Hypothalamus (tissue), 51 donors: ENCODE measurements at places on chromosomes 12 and 14.

DNA sequence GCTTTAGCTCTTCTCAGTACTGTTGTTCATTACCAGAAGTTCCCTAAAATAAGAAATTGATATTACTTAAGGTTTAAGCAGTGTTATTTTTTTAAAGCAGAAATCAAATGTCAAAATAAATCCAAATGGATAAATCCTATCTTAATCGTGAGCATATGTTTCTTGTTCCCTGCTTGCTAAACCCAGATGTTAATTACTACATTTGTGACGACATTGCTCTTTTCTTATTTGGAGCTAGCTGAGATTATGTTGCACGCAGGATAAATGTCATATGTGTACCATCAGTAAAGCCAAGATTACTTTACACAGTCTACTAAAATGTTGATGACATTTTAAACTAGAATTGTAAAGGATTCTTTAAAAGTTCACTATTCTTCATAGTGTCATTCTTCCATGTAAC is 157.5 kb downstream of the PLCZ1 start:
- DNase-seq: no peak

DNA sequence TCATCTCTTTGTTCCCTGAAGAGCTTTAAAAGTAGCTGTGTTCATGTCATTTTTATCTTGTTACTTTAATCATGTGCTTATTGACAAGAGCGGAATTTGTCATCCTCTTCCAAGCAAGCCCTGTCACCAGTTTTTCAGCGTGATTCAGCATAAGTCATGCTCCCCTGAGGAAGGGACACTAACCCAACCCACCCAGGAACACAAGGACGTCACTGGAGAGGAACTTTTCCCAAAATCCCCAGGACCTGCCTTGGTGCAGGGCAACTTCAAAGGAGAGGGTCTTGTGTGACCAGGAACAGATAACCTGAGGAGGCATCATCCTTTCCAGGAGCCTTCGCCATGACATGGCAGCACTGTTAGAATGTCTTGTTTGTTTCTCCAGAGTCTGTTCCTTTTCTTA is 107.1 kb upstream of the DIO3 start:
- DNase-seq: no peak

- DNase-seq: no peak
These were observed 51.4 kb upstream of the ANO2 start for GRCh38 chr12:5996459-5996858.

GRCh38 chr12:71174825-71175224 is 17.0 kb upstream of the TSPAN8 start:
- no peak for DNase-seq

DNA sequence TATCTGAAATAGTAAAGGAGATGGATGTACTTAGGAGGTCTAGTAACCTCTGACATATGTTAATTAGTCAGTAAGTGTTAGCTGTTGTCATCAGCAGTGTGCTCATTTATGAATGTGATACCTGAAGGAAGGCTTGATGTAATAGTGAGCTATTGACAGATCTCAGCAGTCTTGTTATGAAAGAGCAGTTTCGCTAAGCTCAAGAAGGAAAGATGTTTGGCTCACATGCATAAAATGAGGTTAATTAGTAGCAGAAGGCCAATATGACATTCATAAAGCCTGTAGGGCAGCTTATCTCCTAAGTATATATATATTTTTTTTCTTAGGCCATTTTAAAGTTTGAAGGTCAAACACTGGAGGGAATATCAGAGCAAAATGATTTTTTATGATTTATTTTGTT is 2.8 kb downstream of the FAM234B start:
- DNase-seq: no peak

DNA sequence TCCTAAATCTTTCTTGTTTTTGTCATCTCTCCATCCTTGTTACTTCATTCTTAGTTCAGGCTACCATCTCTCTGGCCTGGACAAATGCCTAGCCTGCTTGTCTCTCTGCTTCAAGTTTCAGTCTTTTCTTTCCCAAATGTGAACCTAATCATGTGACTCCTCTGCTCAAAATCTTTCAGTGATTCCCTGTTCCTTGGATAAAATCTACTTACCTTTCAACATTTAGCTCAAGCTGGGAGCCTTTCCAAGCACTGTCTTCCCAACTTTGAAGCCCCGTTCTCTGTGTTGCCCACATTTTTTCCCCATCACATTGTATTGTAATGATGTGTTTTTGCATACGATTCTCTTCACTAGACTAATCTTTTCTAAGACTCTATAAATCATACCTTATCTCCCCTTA is 24.7 kb downstream of the SLC7A8 start:
- no peak for DNase-seq

DNA sequence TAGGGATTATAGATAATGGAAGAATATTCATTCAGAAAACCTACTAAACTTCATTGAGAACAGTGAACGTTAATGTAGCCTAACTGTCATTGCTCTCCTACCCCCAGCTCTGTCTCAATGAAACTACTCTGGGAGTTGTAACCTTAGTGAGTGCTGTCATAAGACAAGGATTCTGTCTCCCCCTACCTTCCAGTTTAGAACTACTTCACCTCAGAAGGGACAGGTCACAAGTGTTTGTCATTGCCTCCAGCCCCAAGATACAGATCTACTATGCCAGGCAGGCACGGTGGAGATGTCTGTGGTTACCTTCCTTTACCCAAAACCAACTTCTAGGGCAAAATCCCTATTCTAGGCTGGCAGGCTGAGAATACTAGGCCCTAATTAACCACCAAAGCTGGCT is 833.1 kb upstream of the SEL1L start:
- no peak for DNase-seq

DNA sequence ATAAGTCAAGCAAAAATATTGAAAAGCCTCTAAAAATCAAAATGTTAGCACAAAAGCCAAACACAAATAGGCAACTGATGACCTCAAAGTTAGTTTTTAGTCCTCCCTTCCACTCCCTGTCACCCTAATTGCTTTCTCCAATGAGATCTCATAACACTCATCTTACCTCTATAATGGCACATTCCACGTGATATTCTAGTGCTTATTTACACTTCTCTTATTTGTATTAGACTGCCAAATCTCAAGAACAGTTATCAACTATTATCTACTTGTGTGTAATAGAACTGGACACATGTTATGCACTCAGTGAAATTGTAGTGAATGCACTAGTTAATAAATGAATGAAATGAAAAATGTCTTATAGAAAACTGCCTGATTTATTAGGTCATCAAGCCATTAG is 55.5 kb upstream of the AVPR1A start:
- DNase-seq: no peak

GRCh38 chr14:96039633-96040311 is 610 bp downstream of the C14orf132 start:
- DNase-seq: no peak

- DNase-seq: no peak
These were observed 94.7 kb downstream of the CHST11 start for GRCh38 chr12:104551313-104551931.

- DNase-seq: no peak
These were observed 295.2 kb downstream of the NUAK1 start for GRCh38 chr12:105843561-105843960.

- no peak for DNase-seq
These were observed 16.5 kb upstream of the NRDE2 start for GRCh38 chr14:90348270-90348669.

GRCh38 chr14:97218274-97218673 is 421.1 kb downstream of the VRK1 start:
- DNase-seq: no peak

GRCh38 chr14:64209444-64210131 is 84.6 kb downstream of the ESR2 start:
- no peak for DNase-seq

DNA sequence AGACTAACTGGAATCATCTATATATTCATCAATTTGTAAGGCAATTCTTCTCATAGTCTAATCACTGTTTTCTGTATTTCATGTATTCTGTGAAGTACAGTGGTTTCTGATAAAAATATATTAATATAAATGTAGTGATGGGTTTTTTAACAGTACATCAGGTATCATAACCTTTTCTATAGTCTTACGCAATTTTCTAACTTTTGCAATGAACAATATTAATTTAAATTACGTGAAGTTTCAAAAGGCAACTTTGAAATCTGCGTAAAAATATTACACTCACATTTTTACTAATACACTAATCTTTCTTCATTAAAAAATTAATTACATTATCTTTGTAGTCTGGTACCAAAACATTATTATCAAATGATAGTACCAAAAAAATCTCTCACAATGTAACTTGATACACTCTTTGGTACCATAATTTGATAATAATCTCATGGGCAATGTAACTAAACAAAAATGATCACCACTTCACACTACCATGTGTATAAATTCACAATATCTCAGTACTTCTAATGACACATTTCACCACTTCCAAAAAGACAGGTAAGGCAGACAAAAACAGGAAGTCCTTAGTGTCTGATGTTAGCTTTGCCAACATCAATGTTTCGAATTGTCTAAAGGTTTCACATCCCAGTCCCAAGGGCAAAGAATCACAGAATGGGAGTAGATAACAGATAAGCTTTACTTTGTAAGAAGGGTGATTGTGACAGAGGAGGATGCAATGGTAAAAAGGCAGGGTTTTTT is 8.7 kb downstream of the DNAI7 start:
- no peak for DNase-seq

DNA sequence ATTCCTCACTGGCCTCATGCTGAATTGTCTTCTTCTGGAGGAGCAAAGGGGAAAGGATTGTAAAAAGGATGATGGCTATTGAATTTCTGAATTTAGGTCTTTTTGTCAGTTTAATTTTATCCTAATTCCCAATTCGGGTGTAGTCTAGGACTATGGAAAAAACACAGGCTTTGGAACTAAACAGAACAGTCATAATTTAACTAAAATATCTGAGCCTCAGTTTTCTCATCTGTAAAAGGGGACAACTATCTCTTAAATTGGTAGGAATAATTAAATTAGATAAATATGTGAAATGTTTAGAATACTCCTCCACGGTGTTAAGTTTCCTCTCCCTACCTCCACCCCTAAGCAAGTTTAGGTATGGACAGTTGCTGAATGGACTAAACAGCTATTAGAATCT is 3.2 kb upstream of the SP1 start:
- DNase-seq: no peak

DNA sequence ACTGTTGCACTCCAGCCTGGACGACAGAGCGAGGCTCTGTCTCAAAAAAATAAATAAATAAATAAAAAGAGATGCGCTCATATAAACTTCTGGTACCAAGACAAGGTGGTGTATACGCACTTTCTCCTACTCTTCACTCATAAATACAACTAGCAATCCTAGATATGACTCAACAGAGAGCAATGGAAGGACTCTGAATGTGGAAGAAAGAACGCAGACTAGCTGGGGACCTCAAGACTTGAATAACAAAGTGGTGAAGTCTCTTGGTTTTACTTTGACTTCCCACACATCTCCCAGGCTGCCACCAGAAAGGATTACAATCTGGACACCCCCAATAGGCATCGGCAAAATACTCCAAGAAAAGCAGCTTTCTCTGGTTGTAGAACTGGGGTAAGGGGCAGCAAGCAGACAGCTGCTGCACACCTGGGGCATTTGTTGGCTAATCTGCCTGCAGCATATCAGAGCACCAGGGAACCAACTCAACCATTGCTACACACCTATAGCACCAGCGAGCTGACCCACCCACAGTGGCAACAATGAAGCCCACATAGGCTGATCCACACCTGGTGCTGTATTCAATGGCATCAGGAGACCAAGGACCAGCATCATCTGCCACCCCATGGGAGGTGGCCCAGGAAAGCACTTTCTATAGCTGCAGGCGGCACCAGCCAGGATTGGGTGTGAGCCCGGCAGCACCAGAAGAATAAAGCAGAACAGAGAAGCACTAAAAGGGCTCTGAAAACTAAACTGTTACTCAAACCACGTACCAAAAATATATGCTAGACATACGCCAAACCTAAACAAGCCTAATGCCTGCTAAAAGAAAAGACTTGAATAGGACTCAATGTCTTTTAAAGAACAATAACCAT is 1231.7 kb upstream of the TMEM132C start:
- DNase-seq: no peak

GRCh38 chr14:59634617-59635016 is 58.0 kb upstream of the CCDC175 start:
- DNase-seq: no peak

- DNase-seq: no peak
These were observed 1.8 kb upstream of the ZNF839 start for GRCh38 chr14:102317564-102318248.

DNA sequence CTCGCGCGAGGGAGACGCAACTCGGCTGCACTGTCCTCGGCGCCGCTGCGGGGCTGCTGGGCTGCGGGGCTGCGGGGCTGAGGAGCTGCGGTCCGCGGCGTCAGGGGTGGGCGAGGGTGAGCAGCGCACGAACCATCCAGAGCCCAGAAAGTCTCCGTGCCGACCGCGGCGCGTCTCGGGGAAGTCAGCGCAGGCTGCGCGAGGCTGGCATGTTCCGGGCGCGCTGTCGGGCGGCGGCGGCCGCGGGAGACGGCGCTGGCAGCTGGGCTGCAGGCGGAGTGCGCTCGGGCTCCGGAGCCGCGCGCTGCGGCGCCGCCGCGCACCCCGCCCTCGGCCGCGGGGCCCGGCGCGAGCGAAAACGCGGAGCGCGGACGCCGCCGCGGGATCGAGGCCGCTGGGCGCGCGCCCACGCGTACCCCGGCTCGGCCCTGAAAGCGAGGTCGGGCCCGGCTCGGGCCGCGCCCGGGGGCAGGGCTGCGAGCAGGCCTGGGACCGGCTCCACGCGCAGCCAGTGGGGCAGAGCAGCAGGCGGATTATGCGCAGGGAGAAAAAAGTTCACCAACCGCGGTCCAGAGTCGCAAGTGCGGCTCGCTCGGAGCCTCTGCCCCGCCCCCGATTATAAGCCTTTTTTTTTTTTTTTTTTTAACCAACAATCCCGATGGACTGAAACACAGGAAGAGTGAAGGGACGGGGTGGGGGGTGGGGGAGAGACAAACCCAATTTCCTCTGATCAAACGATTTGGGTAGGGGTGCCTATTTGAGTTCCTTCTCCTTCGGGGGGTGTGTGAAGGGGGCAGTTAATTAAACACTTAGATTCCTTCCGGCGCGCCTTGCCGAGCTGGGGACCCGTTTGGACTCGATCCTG is at the start of gene PRICKLE1:
Gene PRICKLE1 (minus strand): TSS at position 282 of the 865 bp plus-strand sequence. CDS start 117,230 bp downstream, outside the sequence.
- no peak for DNase-seq

GRCh38 chr12:92110083-92110640 is 35.5 kb downstream of the BTG1 start:
- no peak for DNase-seq

DNA sequence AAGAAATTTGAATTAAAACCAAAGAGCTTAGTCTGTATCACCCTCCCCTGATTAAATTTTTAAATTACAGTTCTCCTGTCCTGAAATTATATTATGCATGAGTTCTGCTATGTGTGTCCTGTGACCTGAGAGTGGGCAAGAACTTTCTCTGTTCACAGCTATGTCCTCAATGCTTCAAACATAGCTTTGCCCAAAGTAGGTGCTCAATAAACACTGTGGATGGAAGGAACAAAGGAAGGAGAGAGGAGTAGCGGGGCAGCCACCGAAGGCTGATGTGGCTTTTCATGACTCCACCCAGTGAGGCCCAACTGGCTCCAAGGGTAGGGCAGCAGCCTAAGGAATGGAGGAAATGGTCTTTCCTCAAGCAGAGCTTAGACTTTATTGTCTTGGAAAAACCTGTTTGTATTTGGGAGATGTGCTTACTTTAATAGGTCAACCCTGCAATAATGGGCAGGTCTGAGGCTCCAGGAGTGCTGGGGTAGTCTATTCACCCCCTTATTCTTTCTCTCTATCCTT is 7.6 kb upstream of the MARK3 start:
- DNase-seq: no peak
